ENCODE measurements at places on chromosomes 12 and 14.

DNA sequence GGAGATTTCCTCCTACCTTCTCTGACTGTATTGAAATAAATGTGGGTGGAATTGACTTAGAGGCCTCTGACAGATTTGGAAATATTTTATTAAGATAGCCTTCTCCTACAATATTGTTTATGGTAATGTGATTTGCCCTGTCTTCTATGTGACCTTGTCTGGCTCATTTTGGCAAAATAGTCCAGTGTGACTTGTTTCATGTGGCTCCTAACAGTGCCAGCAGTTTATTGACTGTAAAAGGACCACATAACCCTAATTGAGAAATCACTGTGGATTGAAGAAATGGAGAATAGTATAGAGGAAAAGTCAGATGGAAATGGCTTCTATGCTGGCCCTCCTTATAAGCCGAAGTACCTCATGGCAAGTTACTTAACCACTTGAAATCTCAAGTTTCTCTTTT is 170.9 kb upstream of the PTPRQ start:
- DNase-seq: no peak

DNA sequence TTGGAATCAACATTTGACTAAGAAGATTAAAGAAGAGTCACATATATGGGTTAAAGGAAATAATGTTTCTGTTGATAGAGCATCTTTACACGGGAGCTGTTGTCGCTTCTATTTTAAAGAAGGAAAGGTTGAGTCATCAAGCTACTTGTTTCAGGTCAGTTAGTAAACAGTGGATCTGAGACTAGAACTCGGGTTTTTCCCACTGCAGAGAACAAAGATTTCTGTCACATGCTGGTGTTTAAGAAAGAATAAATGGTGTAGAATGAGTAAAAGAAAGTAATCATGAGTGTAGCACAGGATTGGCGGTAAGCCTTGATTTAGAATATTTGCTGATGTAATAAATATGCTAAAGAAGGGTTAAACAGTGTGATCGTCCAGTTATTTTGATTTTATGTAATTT is 455.5 kb downstream of the AEBP2 start:
- no peak for DNase-seq

DNA sequence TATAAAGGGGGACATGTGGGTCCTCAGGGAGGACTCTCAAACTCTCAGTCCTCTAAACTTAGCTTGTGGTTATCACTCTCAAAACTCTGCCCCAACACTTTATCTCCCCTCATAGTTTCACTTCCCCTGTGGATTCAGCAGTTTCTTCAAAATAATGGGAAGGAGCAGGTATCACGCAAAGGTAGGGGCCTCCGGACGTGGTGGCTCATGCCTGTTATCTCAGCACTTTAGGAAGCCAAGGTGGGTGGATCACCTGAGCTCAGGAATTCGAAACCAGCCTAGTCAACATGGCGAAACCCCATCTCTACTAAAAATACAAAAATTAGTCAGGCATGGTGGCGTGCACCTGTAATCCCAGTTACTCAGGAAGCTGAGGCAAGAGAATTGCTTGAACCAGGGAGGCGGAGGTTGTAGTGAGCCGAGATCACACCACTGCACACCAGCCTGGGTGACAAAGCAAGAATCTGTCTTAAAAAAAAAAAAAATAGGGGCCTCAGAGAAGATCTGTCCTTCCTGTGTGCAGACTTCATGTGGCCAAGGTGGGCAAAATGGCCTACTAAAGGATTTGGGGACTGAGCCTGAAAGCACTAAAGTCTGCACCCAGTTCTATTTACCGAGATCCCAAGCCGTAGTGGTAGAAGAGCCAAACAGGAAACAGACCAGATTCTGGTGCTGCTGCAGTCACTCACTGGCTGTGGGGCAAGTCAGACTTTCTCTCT is 6.4 kb downstream of the ITGB7 start:
- DNase-seq: no peak

DNA sequence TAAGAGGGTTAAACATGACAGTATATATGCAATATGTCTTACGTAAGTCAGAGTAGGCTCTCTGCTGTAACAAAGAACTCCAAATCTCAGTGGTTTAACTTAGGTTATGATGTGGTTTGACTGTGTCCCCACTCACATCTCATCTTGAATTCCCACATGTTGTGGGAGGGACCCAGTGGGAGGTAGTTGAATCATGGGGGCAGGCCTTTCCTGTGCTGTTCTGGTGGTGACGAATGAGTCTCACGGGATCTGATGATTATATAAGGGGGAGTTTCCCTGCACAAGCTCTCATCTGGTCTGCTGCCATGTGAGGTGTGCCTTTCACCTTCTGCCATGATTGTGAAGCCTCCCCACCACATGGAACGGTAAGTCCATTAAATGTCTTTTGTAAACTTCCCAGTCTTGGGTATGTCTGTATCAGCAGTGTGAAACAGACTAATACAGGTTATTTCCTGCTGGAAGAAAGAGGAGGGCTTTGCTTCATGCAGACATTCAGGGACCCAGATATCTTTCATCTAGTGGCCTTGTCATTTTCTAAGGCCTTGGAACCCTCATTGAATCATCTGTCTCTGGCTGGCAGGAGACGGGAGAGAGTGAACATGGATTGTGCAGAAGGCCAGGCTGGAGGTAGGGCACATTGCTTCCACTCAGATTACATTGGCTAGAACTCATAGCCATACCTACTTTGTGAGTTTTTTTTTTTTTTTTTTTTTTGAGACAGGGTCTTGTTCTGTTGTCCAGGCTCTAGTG is 96.1 kb downstream of the CRADD start:
- no peak for DNase-seq

DNA sequence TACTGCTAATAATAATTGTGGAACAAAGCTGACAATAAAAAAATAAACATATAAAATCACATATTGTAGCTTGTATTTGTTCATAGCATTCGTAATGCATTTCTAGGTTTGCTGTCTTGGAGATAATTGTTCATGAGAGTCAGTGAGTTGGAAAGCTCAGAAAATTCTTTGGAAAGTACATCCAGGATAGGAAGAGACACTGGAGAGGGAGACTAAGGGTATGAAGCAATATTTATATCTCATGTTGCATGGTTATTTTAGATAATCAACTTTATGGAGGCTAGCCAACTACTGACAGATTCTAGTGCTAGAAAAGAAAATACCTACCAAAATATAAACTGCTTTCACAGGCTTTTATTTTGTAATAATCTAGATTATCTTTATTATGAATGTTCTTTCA is 1095.2 kb downstream of the FSCB start:
- no peak for DNase-seq

GRCh38 chr12:62707939-62708338 is 227.0 kb downstream of the PPM1H start:
- no peak for DNase-seq

DNA sequence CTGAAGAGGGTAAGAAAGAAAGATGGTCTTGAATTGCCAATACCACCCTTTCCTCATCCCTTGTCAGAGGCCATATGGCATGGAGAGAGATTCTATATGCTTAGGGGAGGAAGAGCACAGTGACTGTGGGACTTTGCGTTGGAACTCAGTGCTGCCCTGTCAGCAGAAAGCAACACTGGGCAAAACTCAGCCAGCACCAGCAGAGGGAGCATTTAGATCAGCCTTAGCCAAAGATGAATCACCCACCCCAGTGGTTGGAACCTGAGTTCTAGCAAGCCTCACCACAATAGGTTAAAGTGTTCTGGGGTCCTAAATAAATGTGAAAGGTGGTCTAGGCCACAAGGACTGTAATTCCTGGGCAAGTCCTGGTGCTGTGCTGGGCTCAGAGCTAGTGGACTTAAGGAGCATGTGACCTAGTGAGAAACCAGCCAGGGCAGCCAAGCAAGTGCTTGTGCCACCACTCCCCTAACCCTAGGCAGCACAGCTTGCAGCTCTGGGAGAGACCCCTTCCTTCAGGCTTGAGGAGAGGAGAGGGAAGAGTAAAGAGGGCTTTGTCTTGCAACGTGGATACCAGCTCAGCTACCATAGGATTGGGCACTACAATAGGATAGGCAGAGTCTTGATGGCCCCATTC is 11.4 kb upstream of the BCAT1 start:
- no peak for DNase-seq

- no peak for DNase-seq
Measured at GRCh38 chr12:70576341-70577282, 60.6 kb downstream of the PTPRB start.

DNA sequence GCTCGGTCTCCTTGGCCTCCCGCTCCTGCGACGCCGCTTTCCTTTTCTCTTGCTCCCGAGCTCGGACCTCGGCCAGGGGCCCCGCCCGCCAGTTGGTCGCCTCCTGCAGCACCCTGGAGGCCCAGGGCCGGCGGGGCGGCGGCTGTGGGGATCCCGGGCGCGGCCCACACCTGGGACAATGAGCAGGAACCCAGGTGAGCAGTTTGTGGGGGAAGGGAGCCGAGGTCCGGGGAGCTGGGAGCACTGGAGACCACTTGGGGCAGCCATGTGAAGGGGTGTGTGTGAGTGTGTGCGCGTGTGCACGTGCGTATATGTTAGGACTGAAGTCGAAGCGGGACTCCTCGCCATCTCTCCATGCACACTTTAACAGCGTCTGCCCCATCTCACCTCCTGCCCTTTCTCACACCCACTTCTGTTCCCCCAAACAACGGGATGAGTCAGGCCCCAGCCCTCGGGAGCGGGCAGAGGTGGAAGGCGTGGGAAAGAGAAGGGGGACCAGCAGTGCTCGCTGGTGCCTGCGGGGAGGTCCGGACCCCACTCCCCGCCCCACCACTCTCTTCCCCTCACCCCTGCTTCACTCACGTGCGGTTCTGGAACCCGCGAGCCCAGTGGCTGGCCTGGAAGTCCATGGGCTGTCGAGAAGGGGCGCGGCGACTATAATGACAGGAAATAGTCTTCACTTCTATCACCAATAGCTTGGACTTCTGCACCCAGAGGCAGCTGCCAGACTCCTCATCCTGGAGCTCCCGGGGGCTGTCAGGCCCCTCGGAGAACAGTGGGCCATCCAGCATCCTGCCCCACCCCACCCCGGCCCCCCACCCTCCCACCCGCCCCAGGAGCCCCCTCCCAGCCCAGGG is 450 bp downstream of the DDN start:
- no peak for DNase-seq

DNA sequence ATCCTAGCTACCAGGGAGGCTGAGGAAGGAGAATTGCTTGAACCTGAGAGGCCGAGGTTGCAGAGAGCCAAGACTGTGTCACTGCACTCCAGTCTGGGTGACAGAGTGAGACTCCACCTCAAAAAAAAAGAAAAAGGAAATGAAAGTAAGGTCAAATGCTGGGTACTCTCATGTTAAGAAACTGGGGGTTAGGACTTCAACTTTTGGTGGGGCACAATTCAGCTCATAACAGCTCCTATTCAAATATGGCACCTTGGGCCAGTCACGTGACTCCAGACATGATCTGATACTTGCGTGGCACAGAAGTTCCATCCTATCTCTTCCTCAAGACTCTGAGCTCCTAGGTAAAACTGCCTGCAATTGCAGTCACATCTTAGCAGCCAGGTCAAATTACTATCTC is 142.7 kb downstream of the EGLN3 start:
- DNase-seq: no peak

GRCh38 chr12:76967181-76967885 is 88.5 kb upstream of the CSRP2 start:
- DNase-seq: no peak

GRCh38 chr12:56631790-56632700 is 1.9 kb upstream of the BAZ2A start:
- no peak for DNase-seq

DNA sequence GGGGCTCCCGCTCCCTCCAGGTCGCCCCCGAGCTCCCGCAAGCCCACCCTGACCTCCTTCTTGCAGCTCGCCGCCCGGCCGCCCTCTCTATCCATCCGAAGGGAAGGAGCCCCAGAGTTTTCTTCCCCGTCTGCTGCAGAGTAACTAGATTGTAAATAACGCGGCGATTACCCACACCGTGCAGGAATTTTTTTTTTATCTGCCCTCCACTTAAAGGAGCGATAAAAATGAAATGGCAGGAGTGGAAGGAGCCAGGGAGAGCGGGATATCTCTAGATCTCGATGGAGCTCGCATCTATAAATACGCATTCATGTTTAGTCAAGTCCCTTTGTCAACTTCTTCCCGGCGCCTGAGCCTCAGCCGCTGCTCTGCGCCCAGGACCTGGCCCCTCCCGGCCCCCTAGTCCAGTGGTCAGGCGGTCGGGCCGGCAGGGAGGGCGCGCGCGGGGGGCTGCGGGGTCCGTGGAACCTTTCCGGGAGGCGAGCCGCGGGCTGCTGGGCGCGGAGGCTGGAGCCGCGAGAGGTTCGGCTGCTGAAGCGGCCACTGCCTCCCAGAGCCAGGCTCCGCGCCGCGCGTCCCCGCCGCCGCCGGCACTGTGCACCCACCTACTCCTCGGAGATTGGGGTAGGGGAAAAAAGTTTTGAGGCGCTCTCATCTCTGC is 386.0 kb downstream of the BCAT1 start:
- DNase-seq: peak; percentile 25

GRCh38 chr12:29439506-29439905 is 58.0 kb downstream of the OVCH1 start:
- no peak for DNase-seq

DNA sequence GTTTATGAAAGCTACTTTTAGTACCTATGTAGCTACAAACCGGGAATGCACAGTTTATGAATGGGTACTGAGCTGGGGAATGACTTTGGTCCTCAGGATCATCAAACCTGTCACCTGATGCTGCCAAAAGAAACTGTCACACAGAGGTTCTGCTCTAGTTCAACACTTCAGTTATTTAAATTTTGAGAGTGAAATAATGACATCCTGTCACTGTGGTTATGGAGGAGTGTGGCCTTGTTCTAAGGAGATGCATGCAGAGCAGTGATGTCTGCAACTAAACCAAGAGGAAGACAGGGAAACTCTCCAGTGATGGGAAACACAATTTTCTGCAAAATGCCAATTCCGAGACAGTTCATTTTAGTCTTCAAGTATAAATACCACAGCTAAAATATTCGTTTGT is 4.8 kb upstream of the AEBP2 start:
- DNase-seq: no peak

DNA sequence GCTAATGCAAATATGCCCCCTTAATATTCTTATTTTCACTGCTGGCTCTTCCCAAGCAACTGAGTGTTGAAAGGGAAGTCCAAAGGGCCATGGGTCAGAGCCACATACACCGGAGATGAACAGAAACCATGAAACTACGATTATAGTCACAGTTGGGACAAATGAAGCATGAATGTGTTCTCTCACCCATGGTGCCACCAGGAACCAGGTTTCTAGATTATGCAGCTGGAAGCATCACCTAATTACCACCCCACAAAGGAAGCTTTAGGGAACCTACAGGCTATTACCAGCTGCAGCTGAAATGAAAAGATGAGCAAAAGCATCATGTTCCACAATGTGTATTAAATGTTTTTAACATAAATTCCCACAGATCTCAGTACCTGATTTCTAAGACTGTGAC is 15.4 kb downstream of the TMTC1 start:
- no peak for DNase-seq

DNA sequence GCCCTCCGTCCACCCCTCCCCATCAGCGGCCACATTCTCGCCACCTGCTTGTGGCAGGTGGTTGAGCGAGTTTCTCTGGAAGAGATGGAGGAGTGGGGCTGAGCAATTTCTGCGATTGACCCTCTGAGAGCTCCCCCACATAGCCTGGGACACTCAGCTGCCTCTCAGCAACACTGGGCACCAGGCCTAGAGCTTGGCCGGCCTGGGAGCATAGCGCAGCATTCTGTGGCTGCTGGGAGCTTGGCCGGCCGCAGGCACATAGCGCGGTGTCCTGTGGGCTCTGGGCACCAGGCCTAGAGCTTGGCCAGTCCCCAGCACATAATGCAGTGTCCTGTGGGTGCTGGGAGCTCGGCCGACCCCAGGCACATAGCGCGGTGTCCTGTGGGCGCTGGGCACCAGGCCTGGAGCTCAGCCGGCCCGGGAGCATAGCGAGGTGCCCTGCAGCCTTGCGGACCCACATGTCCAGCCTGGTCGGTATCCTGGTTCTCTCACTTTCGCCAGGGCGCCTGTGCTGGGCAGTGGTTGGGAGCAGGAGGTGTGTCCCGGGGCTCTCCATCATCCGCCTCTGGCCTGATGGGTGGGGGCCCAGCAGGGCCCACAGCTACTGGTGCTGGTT is 43.8 kb downstream of the LRCOL1 start:
- no peak for DNase-seq
